CD4-positive, alpha-beta memory T cell (primary cell): ENCODE measurements at places on chromosomes 4 and X. TPM values are rescaled to one million over a fixed set of nuclear protein-coding genes. Genes with fewer than 3 reads are reported as not detected.

Gene GRIA2
- not detected for total RNA-seq

Gene SH3D19
- 0.11 TPM for total RNA-seq

Gene PDE6B
- 15.4 TPM for total RNA-seq

Gene CYSLTR1
- 29.4 TPM for total RNA-seq

Gene CT45A5
- total RNA-seq, result not detected

Gene NSUN7
- total RNA-seq, result not detected

Gene MAGEB1
- not detected for total RNA-seq

Gene ANXA3
- total RNA-seq, result not detected

Gene KLHL34
- 2.5 TPM for total RNA-seq

Gene PCDH19
- total RNA-seq, result not detected

Gene LGI2
- not detected for total RNA-seq

Gene ARHGAP6
- total RNA-seq, result not detected

Gene C4orf51
- not detected for total RNA-seq

Gene SLC39A8
- total RNA-seq, result 24.6 TPM

Gene GPC3
- total RNA-seq, result 0.20 TPM

Gene FAM241A
- total RNA-seq, result 2.7 TPM

Gene FGFBP2
- 0.38 TPM for total RNA-seq

Gene STAP1
- 3.9 TPM for total RNA-seq

Gene ADH1A
- total RNA-seq, result not detected

Gene NDUFB11
- 53.2 TPM for total RNA-seq

Gene SPANXA1
- not detected for total RNA-seq

Gene FATE1
- not detected for total RNA-seq

Gene FREM3
- not detected for total RNA-seq

Gene KCND1
- 1.9 TPM for total RNA-seq

Gene SPANXA2
- not detected for total RNA-seq

Gene SPATA4
- total RNA-seq, result not detected

Gene DCAF12L1
- total RNA-seq, result not detected

Gene TENM3
- total RNA-seq, result not detected

Gene S100P
- 2.0 TPM for total RNA-seq
